Femur (tissue), 1 donor: ENCODE measurements at places on chromosomes 6 and 20.

GRCh38 chr20:6028818-6029217, 25.0 kb downstream of the LRRN4 start:
- no peak for DNase-seq

- DNase-seq: peak; percentile 3
Observed at GRCh38 chr6:34149831-34150400, 4.0 kb upstream of the GRM4 start.

DNA sequence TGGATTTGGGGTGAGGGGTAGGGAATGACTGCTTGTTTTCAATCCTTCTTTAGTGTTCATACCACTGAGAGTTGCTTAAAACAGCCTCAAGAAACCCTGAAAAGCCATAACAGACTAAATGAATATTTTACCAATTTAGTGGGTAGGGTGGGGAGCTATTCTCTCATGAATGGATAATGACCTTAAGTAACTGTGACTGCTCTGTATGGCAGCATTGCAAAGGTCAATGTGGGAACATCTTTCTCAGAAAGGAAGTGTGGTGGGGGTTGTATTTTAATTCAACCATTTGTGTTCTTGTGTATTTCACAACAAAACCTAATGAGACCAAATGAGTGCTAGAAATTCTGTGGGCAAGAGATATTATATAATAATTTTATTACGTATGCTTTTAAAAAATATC, 55.7 kb downstream of the PHACTR2 start:
- no peak for DNase-seq

GRCh38 chr6:18289283-18289682, 25.0 kb upstream of the DEK start:
- DNase-seq: no peak

- no peak for DNase-seq
Observed at GRCh38 chr6:18117136-18117535, 5.3 kb downstream of the NHLRC1 start.

DNA sequence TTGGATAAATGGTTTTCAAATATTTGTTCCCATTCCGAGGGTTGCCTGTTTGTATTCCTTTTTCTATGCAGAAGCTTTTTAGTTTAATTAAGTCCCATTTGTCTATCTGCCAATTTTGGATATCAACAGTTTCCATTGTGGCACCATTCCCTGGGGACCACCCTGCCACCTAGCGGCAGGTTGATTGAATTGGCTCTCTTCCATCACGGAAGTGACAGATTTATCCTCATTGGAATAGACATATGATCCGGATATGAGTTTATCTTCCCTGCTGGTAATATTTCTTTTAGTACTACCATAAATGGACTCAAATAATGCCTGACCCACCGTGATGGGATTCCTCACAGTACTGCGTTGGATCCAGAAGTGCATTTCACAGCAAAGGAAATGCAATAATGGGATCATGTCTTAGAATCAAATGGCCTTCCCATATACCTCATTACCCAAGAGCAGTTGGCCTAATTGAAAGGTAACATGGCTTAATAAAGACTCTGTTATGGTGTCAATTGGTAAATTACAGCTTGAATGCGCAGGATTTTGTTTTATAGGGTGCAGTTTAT, 327.0 kb downstream of the BMP2 start:
- no peak for DNase-seq

GRCh38 chr20:62686869-62687830, 21.5 kb upstream of the NTSR1 start:
- no peak for DNase-seq

- no peak for DNase-seq
Observed at GRCh38 chr20:63765082-63765873, 25.7 kb downstream of the SLC2A4RG start.

DNA sequence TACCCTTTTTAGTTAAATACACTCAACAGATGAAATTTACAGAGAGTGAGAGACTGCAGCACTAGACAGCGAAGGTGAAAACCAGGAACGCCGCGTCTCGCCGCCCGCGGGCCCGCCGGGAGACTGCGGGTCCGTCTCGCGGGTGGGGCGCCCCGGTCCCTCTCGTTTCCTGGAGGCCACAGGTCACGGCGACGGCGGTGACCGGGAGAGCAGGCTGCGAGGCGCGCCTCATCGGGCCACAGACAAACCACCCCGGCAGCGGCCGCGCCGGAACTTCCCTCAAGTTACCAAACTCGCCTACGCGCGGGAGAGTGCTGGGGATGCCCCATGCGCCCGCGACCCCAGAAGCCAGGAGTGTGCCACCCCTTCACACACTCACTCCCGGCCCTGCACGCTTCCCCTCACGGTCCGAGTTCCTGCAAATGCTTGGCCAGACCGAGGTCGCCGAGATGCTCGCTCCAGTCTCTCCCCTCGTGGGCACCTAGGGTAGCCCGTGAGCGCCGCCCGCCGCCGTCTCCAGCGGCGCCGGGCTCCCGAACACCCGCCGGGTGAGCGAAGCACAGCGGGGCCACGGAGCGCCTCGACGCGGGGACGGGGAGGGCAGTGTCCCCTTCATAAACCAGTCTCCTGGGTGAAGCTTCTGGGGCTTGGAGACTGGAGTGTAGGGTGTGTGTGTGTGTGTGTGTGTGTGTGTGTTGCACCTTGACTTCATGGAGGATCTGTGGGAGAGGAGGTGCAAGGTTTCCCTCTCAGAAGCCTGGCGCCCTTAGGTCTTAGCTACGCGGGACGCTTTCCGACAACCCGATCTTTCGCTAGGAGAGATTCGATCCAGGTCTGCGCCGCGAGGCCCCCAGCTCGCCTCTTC, 1.4 kb downstream of the BACH2 start:
- DNase-seq: peak; percentile 64

GRCh38 chr6:44650947-44651346, 263.4 kb downstream of the CDC5L start:
- no peak for DNase-seq

DNA sequence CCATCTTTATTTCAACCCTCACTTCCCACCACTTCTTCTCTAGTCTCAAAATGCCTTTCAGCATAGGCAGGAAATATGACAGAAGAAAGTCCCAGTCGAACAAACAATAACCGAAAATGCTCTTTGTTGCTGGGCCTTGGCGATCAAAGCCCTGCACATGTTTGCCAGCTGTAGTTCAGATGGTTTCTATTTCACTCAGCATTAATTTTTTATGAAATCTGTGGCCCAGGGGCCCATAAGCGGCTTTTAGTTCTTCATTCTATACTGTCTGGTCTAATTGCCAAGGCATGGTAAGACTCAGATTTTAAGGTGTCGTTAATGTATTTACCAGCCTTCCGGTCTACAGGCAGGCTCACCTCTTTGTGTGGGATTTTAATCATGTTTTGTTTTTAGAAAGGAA, 10.9 kb upstream of the F13A1 start:
- DNase-seq: no peak

- DNase-seq: no peak
Observed at GRCh38 chr6:140486450-140487361, 1112.3 kb upstream of the CITED2 start.

DNA sequence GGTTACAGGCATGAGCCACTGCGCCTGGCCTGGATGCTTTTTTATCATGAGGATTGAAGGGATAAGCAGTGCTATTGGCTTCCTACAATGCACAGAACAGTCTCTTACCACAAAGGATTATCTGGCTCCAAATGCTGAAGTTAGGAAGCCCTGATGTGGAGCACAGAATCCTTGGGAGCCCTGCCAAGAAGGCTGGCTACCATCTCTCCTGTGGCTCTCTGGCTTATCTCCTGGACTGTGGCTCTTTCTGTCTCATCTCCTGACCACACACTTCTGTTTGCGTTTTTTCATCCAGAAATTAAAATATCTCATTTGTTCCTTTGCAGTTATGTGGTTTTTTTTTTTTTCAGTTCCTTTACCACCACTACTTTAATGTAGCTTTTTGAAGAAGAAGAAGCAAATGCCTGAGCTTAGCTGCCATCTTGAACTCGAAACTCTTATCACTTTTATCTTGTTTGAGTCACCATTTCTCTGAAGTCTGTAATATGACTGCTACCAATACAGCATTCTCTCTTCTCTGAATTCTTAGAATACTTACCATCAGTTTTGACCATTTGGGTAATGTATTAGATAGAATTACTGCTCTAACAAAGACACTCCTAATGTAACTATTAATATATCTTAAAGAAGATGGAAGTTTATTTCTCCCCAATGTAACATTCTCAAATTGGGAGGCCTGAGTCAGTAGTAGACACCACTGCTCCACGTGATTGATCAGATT, 1044.7 kb downstream of the KIF16B start:
- DNase-seq: no peak

- DNase-seq: peak; percentile 55
Observed at GRCh38 chr6:133551847-133552341, 310.7 kb downstream of the EYA4 start.

DNA sequence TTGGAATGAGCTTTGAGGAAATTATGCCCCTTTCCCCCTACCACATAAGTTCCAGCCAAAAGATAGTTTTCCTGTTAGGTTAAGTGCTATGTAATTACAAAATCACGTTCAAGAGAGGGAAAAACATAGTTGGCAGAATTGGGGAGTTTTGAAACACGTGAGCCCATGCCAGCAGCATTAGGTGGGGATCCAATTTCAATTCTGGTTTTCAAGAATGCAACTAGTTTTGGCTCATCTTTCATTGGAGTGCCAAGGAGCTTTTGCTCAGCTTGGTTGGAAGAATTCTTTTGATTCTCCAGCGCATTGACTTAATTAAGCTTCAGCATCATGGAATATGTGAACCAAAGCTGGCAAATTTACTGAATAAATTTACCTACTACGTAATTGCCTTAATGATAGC, 95.9 kb downstream of the SAMD5 start:
- DNase-seq: no peak

- DNase-seq: no peak
Observed at GRCh38 chr20:62208061-62208794, 11.8 kb downstream of the HRH3 start.

- peak; percentile 22 for DNase-seq
Observed at GRCh38 chr6:109794201-109794923, 103.3 kb downstream of the FIG4 start.

DNA sequence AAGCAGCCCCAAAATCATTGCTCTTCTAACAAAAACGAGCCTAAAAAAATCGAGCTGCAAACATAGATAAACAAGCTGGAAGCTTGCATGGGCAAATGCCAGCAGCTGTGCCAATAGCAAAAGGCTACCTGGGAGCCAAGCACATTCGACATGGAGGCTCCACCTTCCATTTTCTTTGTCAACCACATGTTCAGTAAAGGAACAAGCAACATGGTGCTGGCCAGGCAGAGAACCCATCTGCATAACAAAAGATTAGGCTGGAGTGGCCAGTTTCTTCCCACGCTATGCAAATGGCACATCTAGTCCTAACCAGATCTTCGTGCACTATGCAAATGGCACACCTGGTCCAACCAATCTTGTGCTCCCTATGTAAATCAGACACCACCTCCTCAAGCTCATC, 110.5 kb downstream of the KIF16B start:
- no peak for DNase-seq

DNA sequence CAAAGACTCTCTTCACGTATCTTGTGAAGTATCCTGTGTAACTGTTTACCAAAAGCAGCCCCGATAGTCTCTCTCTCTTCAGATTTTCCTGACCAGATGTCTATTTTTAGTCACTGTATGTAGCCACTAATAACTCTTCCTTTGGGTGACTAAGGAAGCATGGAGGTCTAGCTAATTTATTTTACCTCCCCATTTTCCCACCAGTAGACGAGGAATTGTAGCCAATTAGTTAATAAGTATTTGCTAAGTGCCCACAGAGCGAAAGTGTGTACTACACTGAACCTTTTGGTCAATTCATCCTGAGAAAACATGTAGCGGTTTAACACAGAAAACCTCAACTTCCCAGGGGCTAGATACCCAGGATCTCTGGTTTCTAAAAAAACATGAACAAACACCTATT, 180.6 kb downstream of the TBX18 start:
- no peak for DNase-seq
